Stimulated activated CD8-positive, alpha-beta memory T cell treated with anti-CD3 and anti-CD28 coated beads, Interleukin-15, amount 100 ng/mL, for 48 hours (primary cell): ENCODE measurements at places on chromosomes 2 and 18.

DNA sequence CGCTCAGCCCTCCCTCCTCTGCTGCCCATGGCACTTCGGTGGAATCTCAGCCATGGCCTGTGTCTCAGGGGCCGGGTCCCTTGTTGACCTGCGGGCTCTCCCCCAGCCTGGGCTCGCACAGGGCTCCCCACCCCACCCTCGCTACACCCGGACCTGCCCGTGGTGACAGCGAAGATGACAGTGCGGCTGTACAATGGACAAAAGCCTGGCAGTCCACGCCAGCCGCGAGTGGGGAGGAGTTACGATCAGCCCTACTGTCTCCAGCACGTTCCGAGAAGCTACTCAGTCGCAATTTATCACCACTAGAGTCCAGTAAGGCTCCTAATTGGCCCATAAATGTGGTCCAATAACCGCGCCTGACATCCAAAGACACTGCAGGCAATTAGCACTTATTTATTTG lies 31.6 kb downstream of the GBX2 start:
- DNase-seq: no peak

DNA sequence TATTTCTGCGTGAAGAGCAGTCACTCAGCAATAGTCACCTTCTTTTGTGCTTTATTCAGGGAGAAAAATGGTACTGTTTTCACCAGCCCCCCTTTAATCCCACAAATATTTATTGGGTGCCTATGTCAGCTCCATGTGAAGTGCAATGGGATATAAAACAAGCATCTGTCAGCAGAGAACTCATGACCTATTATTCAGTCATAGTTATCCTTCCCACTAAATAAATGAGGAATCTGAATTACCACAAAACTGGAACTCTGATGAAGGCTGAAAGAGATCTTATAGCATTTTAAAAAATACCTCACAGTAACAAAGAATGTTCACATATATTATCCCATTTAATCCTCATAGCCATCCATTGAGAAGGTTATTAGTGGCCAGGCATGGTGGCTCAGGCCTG lies 45.8 kb downstream of the DHX57 start:
- no peak for DNase-seq

- no peak for DNase-seq
Measured at GRCh38 chr18:21177822-21178221, 64.2 kb upstream of the GREB1L start.

GRCh38 chr2:102240640-102241370 lies 54.0 kb downstream of the IL1RL2 start:
- DNase-seq: peak; percentile 79

GRCh38 chr18:65439188-65439587 lies 311.6 kb upstream of the CDH7 start:
- DNase-seq: no peak

GRCh38 chr2:1781291-1782080 lies 37.2 kb upstream of the PXDN start:
- peak; percentile 23 for DNase-seq
